ENCODE measurements at places on chromosomes 4 and X.

- no peak for DNase-seq
These were observed 162.9 kb downstream of the NSUN7 start for GRCh38 chr4:40912460-40913184.

DNA sequence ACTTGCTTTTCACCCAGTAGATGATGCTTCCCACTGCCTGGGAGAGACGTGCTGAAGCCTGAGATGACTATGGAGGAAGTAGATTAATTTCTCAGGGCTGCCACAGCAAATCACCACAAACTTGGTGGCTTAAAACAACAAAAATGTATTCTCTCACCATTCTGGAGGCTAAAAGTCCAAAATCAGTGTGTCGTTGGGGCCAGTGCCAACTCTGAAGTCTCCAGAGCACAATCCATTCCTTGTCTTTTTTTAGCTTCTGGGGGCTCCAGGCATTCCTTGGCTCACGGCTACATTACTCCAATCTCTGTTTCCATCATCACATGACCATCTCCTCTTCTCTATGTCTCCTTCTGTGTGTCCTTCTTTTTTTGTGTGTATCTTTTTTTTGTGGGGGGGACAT is 105.8 kb upstream of the C1QTNF7 start:
- DNase-seq, result no peak

GRCh38 chr4:156191044-156191781 is 237.5 kb upstream of the CTSO start:
- no peak for DNase-seq

GRCh38 chr4:52869196-52869595 is 7.1 kb downstream of the RASL11B start:
- no peak for DNase-seq

DNA sequence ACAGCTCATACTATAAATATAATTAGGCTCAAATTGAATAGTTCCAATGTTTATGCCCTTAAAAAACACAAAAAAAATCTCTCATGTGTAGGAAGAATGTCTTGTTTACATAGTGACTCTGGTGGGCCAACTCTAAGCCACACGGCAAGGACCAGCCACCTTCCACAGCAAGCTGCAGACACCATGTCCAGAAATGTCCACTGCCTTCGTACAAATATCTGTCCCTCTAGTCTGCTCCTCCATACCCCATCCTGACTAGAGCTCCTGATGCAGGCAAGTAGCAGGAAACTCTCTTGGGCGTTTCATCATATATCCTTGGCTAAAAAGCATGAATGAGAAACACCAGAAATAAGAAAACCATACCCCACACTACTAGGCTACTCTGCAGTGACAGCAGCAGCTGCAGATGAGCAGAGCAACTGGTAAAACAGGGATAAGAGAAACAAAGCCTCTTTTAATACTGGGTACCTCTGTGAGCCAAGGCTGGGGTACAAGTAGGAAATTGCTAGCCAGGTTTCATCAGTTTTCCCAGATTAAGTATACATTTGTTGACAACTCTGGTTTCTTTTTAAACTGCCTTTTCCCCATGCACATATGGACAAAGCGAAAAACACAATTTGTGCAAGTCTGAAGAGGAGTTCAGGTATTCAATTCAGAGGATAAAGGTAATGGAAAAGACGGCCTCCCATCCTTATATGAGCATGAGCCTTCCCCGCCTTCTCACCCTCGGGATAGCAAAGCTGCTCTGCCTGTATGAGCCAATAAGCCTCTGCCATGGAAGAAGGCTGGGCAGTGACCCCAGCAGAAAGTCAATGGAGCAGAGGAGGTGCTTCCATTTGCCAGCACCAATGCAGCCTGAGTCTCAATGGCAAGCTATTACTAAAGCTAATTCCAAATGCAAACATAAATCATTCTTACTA is 245.4 kb downstream of the DCLK2 start:
- DNase-seq, result no peak

GRCh38 chr4:81631958-81632441 is 160.3 kb upstream of the RASGEF1B start:
- no peak for DNase-seq

DNA sequence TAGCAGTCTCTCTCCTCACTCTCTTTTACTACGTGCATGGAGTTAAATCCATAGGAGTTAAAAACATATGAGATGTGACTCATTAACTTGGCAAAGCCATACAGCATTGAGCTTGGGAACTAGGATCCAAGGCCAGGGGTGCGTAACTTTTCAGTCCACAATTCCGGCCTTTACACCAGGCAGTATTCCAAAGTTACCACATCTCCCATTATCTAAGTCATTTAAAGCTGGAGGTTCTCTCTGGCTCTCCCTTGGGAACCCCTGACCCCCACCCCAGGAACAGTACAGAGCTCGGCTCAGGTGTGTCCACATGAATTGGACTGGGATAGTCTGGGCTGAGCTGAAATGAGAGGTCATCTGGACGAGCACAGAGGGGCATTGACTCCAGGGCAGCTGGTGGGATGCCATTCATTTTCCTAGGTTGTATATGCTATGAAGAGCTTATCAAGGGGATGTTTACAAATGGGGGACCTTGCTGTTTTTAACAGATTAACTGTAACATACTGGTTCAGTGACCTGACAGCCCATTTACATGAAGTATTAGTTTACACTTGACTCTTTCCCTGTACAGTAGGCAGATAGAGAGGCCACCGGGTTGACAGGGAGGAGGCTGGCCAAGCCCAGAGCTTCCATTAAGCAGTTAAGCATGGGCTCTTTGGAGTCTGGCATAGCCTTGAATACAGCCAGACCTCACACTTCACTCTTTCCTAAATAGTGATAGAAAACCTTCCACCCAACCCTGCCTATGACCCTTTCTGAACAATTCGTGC is 128.8 kb downstream of the RAB28 start:
- no peak for DNase-seq

- DNase-seq, result no peak
These were observed 431.2 kb downstream of the KCTD8 start for GRCh38 chr4:44017422-44017739.

DNA sequence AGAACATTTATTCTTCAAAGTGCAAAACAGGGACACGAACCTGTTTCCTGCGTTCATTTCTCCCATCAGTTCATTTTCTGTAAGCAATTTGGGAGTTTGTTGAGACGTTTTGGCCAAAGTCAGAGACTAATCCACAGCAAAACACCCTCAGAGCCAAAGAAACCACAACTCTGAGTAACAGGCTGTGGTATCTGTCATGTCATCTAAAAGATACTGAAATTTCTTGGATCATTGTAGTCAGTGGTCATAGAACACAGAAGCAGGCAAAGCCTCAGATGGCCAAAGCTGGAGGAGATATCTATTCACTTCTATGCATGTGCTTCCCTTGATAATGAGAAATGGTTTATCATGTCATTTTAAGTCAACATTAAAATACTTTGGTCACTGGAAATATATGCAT is 485.6 kb upstream of the GALNT7 start:
- DNase-seq, result no peak

- DNase-seq, result no peak
These were observed 65.9 kb downstream of the HHIP start for GRCh38 chr4:144711700-144712456.

DNA sequence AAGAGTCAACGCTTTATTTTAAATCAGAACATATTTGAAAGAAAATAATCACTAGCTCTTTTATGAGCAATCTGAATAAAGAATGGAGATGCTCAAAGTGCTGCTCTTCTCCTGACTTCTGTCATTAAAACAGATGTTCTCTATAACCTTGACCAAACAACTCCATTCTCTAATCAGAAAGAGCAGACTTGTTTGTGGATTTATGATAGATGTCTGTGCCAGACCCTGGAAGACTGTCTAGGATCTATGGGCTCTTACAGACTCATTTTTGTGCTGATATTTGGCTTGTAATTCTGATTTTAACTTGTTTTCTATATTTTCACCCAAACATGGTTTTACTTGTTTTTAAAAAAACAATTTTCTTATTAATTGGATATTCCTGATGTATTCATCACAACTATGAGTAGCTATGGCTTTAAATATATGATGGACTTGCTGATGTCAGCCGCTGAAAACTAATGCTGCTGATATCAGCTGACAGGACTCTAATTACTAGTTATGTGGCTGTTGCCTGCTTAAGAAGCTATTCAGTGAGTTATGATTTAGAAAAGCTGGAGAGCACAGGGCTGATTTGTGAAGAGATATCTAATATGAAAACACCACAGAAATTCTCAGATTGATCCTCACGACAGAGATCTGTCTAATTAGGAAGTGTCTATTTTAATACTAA is 31.6 kb upstream of the MAML3 start:
- no peak for DNase-seq

- no peak for DNase-seq
These were observed 233.6 kb upstream of the GATB start for GRCh38 chr4:151994429-151994828.

DNA sequence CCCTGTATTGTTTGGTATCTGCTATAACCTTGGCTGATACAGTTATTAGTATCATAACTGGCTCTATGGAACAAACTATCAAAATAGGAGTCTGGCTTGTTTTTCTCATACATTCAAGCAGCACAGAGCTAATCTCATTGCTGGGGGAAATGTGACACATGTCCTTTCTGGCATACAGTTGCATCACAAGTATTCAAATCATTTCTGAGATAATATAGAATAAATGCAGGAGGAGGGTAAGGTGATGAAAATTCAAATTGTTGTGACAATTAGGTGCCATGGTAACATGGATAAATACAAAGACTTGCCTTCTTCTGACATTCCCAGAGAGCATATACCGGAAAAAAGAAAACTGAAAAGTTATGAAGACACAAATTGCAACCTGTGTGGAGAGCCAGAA is 2706.8 kb downstream of the ARAP2 start:
- no peak for DNase-seq

- DNase-seq, result no peak
These were observed 31.7 kb downstream of the ZNF275 start for GRCh38 chrX:153365670-153366069.

DNA sequence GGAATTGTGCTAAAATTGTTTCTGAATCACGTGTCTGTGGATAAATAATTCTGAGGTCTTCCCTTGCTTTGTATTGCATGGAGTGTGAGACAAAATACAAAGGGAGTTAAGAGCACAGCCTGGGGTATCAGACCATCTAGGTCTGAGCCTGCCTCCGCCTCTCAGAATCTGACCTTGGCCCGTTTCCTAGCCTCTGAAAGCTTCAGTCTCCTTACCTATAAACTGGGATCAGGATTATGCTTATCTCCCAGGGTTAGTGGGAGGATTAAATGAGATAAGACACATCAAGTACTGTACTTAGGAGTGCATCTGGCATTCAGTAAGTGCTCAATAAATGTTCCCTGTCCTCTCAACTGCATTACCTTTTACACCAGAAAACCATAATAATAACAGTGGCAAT is 140.6 kb upstream of the TENM3 start:
- no peak for DNase-seq

- DNase-seq, result no peak
These were observed 61.1 kb downstream of the FAM13A start for GRCh38 chr4:88995874-88996273.

DNA sequence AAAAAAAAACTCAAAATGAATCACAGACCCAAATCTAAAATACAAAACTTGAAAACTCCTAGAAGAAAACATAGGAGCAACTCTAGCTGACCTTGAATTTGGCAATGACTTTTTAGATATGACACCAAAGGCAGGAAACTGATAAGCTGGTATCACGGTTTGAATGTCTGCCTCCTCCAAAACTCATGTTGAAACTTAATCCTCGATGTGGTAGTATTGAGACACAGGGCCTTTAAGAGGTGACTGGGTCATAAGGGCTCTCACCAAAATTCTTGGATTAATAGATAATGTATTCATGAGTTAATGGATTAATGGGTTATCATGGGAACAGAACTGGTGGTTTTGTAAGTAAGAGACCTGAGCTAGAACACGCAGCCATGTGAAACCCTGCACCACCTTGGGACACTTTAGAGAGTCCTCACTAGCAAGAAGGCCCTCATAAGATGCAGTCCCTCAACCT is 40.5 kb downstream of the FRYL start:
- DNase-seq, result no peak

- DNase-seq, result no peak
These were observed 15.2 kb downstream of the HSD17B11 start for GRCh38 chr4:87375719-87376291.

- no peak for DNase-seq
These were observed 98.8 kb upstream of the STX18 start for GRCh38 chr4:4640692-4641091.

DNA sequence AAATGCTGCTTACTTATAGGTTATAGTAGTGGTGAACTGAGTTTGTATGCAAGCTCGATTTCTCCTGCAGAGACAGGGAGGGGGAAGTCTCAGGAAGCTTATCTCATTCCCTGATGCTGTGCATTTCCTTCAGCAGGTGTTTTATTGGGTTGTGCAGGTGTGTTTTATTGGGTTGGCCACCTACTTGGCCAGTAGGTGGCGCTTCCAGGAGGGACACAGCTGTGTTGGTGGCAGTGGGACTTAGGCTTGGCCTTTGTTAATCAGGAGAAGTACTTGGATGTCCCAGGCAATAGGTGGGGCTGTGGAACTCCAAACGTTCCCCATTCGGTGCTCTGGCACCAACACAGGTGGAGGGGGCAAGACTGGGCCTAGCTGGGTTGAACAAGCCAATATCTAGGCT is 196.0 kb upstream of the DCAF8L1 start:
- DNase-seq, result no peak

DNA sequence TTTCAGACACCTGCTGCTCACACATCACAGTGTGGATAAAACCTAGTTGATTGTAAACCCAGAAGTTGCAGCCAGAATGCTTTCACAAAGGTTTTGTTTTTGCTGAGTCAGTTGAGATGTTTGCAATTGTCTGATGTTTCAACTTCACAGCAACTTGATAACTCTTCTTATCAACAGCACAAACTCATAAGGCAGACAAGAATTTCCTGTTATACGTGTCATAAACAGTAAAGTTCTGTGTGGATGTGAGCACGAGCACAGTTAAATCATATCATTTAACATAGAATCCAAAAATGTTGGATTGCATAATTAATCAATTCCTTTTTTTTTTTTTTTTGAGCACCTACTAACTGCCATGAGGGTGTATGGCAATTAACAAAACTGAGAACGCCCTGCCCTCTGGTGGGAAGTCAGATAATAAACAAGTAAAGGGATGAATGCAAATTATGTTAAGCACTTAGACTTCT is 512.2 kb downstream of the PDHA2 start:
- no peak for DNase-seq

- no peak for DNase-seq
These were observed 421.9 kb upstream of the DIPK2B start for GRCh38 chrX:45622538-45622937.

GRCh38 chrX:139093201-139093600 is 381.7 kb upstream of the FGF13 start:
- DNase-seq, result no peak

DNA sequence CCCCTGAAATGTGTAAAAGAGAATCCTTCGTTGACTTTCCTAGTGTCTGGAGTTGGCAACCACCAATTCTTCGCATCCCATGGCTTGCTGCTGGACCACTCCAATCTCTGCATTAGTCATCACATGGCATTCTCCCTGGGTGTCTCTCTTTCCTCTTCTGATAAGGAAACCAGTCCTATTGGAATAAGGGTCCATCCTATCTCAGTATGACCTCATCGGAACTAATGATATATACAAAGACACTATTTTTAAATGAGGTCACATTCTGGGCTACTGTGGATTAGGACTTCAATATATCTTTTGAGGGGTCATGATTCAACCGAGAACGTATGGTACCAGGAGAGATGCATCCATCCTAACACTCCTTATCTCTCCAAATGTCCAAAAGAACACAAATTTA is 259.1 kb upstream of the CPEB2 start:
- no peak for DNase-seq

- no peak for DNase-seq
These were observed 116.8 kb downstream of the SORCS2 start for GRCh38 chr4:7309181-7309580.
